ENCODE measurements at places on chromosomes 16 and 17. TPM values are rescaled to one million over a fixed set of nuclear protein-coding genes. Genes with fewer than 3 reads are reported as not detected.

DNA sequence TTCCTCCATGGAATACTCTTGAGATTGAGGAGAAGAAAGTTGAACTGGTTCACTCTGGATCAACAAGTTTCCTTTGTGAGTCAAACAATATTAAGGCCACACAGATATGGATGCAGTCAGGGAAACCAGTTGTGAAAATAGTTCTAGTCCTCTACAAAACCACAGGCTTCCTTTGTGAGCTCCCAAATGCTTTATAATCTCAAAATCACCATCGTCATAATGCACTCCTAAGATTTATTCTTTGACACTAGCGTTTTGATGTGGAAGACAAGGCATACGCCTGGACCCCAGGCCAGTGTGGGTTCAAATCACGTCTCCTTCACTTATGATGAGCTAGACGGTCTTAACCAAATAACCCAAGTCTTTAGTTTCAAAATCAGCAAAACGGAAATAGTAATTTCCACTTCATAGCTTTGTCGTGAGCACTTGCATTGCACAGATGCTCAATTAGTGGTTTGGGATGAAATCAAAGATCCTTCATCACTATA lies 142.6 kb downstream of the STX8 start:
- H3K27ac ChIP-seq, result peak overlapping the region; percentile 70
- H3K36me3 ChIP-seq, result no peaks in the 10 kb centered on the region
- H3K27me3 ChIP-seq, result no peaks in the 10 kb centered on the region
- peaks cover 13% of the 10 kb centered on the region for H3K4me1 ChIP-seq

ENO3 gene
- 1.9 TPM for total RNA-seq

PRSS36 gene
- total RNA-seq, result 0.75 TPM

DNA sequence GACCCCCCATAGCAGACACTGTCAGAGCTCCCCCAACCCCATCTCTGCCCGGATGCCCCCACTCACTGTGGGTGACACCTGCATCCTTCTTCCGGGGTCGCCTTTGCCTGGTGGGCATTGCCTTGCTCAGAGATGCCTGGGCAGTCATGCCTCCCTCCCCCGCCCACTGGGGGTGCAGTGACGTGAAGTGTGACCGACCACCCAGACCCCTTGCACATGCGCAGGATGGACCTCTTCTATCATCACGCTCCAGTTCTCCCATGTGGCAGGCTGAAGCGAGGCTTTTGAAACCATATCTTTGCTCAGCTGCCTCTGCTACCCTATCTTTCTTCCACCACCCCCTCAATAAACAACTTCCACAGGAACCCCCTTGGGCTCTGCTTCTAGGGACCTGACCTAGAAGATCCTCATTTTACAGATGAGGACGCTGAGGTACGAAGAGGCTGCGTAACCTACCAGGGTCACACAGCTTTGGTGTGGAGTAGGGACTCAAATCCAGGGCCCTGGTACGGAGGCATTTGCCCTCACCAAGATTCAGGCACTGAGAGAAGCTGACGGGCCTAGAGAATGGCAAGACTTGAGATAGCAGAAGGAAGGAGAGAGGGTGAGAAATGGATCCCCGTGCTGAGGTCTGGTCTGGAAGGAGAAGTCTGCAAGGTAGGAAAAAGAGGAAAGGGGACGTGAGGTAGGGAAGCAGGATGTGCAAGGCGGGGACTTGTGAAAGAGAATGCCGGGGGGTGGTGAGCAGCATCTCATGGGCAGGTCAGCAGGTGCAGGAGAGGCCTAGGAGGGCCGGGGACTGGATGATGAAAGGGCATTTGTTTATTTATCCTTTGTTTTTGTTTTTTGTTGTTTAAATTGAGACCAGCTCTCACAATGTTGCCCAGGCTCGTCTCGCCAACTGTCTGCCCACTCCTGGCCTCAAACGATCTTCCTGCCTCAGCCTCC lies 14.4 kb downstream of the NLRC5 start:
- H3K27me3 ChIP-seq, result peaks cover 5% of the 10 kb centered on the region
- H3K27ac ChIP-seq, result peak overlapping the region; percentile 47

C16orf92 gene
- not detected for total RNA-seq

CMTM2 gene
- not detected for total RNA-seq

SPNS2 gene
- total RNA-seq, result not detected

DNA sequence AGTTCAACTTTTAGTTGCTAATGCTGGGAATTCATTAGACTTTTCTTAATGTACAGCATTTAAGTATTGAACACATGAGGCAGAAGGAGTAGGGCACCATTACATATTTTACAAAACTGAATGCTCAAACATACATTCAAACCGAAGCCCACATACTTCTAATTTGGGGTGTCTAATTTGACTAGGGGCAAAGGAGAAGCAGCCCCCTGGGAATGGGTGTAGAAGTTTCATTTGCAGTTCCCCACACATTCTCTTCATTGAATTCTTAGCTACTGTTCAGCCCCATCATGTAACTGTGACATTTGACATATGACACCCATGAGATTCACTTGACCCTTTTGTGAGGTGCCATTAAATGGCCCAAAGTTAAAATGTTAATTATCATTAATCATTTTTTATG lies 16.4 kb downstream of the IRX6 start:
- no peak overlapping the region for H3K4me3 ChIP-seq
- no peak for DNase-seq
- no peaks in the 10 kb centered on the region for H3K4me1 ChIP-seq
- no peak overlapping the region for H3K27ac ChIP-seq

GAS2L2 gene
- not detected for total RNA-seq

DNA sequence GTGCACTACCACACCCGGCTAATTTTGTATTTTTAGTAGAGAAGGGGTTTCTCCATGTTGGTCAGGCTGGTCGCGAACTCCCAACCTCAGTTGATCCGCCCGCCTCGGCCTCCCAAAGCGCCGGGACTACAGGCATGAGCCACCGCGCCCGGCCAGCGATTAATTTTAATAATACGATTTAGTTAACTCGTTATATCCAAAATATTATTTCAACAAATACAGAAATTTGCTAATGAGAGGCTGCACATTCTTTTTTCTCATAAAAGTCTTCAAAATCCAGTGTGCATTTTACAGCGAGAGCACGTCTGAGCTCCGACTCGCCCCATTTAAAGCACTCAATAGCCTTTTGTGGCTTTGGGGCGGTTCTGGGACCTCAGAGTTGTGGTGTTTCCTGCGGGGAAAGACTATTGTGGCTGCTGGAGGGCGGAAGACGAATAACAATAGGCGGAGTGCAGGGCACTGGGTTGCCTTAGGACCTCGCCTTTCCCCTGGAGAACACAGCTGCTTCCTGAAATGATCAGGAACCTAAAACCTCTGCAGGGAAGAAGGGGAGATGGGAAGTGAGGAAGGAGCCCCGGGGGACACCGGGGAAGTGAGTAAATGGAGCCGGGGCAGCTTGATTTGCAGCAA lies 2.9 kb upstream of the ZSCAN10 start:
- DNase-seq, result no peak
- H3K27me3 ChIP-seq, result peaks cover 18% of the 10 kb centered on the region
- H3K4me3 ChIP-seq, result peak overlapping the region; percentile 52
- H3K4me1 ChIP-seq, result peaks cover 30% of the 10 kb centered on the region
- H3K27ac ChIP-seq, result no peak overlapping the region

LDHD gene
- total RNA-seq, result 2.4 TPM

CYGB gene
- total RNA-seq, result 0.33 TPM

- H3K36me3 ChIP-seq, result no peaks in the 10 kb centered on the region
- H3K4me3 ChIP-seq, result no peak overlapping the region
- peaks cover 10% of the 10 kb centered on the region for H3K4me1 ChIP-seq
Observed at GRCh38 chr17:78753316-78754250, 28.5 kb downstream of the CYTH1 start.

DNA sequence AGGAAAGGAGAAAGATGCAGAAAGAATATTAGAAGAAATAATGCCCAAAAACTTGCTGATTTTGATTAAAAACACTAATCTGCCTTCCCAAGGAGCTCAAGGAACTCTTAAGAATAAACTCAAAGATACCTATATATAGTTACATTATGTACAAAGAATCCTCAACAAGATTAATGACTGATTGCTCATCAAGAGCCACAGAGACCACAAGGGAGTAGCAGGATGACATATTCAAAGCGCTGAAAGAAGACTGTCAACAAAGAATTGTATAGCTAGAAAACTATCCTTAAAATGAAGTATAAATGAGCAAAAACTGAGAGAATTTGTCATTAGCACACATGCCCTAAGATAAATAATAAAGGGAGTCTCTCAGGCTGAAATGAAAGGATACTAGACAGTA lies 6.2 kb downstream of the LPCAT2 start:
- H3K36me3 ChIP-seq, result peaks cover 64% of the 10 kb centered on the region
- no peak overlapping the region for H3K4me3 ChIP-seq
- H3K27ac ChIP-seq, result peak overlapping the region; percentile 47
- DNase-seq, result peak; percentile 26

DNA sequence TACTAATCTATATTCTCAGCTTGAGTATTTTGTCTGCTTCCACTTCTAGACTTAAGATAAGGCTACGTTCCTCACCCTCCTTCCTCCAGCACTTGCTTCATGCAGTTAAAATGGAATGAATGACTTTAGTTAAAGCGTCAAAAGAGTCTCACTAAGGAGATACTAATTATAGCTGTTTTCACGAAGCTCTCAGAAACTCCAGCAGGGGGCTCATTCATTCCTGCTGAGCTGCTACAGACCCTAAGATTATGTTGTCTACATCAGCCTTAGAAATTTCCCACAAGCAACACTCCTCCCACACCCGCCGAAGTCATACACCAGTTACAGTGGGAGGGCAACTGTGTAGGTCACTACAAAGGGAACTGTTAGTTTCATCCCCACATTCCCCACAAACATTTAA lies 57.0 kb upstream of the KIFC3 start:
- DNase-seq, result peak; percentile 12
- no peak overlapping the region for H3K27ac ChIP-seq
- H3K4me1 ChIP-seq, result peaks cover 22% of the 10 kb centered on the region
- no peaks in the 10 kb centered on the region for H3K36me3 ChIP-seq
- H3K27me3 ChIP-seq, result peaks cover 2% of the 10 kb centered on the region

GRCh38 chr16:82999711-83000110 lies 372.9 kb downstream of the CDH13 start:
- peaks cover 1% of the 10 kb centered on the region for H3K27me3 ChIP-seq
- no peaks in the 10 kb centered on the region for H3K36me3 ChIP-seq
- H3K4me3 ChIP-seq, result no peak overlapping the region

CIBAR2 gene
- total RNA-seq, result not detected

Measured in HFFc6 (cell line).